Mammary epithelial cell (primary cell): ENCODE measurements at places on chromosomes 1 and 21. TPM values are rescaled to one million over a fixed set of nuclear protein-coding genes. Genes with fewer than 3 reads are reported as not detected.

Gene HORMAD1
- total RNA-seq, result not detected in 2 replicates

GRCh38 chr1:43144237-43144636 is 27.9 kb downstream of the EBNA1BP2 start:
- DNase-seq, result peak; percentile 67

Gene SPRR4
- not detected in 2 replicates for total RNA-seq

- DNase-seq, result no peak
Observed at GRCh38 chr1:78683079-78683478, 33.4 kb downstream of the IFI44 start.

GRCh38 chr21:43728154-43728466 is 9.2 kb downstream of the PDXK start:
- no peak for DNase-seq

GRCh38 chr1:160284220-160284781 is 632 bp downstream of the PEX19 start:
- peak; percentile 60 for DNase-seq

GRCh38 chr1:152167835-152168534 is 9.0 kb upstream of the RPTN start:
- DNase-seq, result peak; percentile 99

DNA sequence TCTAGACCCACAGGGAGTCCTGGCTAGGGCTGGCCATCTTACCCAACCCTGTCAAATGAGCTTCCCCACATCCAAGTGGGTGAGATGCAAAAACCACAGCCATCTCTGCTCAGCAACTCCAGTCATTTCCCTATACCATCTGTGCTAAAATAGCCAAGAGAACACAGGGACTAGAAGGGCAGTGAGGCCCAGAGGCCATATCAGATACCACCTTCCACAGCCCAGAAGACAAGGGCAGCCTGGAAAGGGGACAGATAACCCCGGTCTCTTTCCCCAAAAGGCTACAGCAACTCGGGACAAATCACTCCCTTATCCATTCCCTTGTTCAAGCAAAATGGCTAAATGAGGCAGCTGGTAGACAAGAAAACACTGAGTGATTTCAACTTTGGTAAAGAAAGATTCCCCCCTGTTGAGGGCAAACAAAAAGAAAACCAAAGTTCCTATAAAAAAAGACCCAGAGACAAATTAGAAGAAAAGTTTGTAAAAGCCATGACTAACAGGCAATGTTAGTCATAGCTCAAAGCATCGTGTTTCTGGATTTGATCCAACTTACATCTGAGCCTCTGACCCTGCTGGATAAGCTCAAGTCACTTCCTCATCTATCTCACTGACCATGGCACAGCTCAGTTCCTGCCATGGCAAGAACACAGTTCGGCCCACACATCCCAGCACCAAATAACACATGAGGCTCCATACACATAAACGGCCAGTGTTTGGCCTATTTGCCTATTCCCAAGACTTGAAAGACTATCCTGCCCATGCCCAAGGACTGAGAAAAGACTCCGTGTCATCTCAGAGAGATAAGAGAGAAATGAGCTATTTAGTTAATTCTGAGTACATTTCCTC is 3.1 kb downstream of the LAMB3 start:
- DNase-seq, result peak; percentile 81
